IMR-90 (cell line): ENCODE measurements at places on chromosomes 6 and 20. TPM values are rescaled to one million over a fixed set of nuclear protein-coding genes. Genes with fewer than 3 reads are reported as not detected.

DNA sequence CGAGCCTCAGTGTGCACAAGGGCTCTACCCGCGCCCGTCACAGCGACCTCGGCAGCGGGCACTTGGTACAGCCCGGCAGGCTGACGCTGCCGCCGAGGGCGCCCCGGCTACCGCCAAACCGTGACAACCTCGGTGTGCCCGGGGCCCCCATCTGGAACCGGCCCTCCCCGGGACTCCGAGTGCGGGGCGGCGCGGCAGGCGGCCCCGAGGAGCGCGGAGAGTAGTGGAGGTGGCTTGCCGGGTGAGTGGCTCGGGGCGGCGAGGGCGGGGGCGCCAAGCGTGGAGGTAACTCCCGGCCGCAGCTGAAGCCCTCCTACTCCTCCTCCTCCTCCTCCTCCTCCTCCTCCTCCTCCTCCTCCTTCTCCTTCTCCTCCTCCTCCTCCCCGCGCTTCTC lies at the start of gene ISM1:
TSS of gene ISM1 (plus strand) at position 371 of the 394 bp plus-strand sequence. CDS start 503 bp downstream, outside the sequence.
- H3K27me3 ChIP-seq: peaks cover 50% of the 10 kb centered on the region
- H3K27ac ChIP-seq: no peak within 1 kb of the TSS
- H3K36me3 ChIP-seq: no peaks in the 10 kb centered on the region
- peak within 1 kb of the TSS; percentile 34 for H3K4me3 ChIP-seq
- DNase-seq: no peak
- H3K4me1 ChIP-seq: no peaks in the 10 kb centered on the region; the same call in 1 of the 2 replicates

GRCh38 chr20:46752728-46753127 lies 43.3 kb downstream of the SLC2A10 start:
- H3K4me1 ChIP-seq: no peaks in the 10 kb centered on the region
- H3K4me3 ChIP-seq: no peak overlapping the region
- no peak overlapping the region for H3K27ac ChIP-seq
- no peaks in the 10 kb centered on the region for H3K36me3 ChIP-seq
- H3K27me3 ChIP-seq: no peaks in the 10 kb centered on the region

GRCh38 chr20:20241976-20242375 lies 125.9 kb upstream of the INSM1 start:
- H3K27ac ChIP-seq: no peak overlapping the region
- no peaks in the 10 kb centered on the region; the same call in 1 of the 2 replicates for H3K27me3 ChIP-seq
- DNase-seq: no peak
- H3K4me3 ChIP-seq: no peak overlapping the region
- H3K4me1 ChIP-seq: no peaks in the 10 kb centered on the region
- no peaks in the 10 kb centered on the region for H3K36me3 ChIP-seq

DNA sequence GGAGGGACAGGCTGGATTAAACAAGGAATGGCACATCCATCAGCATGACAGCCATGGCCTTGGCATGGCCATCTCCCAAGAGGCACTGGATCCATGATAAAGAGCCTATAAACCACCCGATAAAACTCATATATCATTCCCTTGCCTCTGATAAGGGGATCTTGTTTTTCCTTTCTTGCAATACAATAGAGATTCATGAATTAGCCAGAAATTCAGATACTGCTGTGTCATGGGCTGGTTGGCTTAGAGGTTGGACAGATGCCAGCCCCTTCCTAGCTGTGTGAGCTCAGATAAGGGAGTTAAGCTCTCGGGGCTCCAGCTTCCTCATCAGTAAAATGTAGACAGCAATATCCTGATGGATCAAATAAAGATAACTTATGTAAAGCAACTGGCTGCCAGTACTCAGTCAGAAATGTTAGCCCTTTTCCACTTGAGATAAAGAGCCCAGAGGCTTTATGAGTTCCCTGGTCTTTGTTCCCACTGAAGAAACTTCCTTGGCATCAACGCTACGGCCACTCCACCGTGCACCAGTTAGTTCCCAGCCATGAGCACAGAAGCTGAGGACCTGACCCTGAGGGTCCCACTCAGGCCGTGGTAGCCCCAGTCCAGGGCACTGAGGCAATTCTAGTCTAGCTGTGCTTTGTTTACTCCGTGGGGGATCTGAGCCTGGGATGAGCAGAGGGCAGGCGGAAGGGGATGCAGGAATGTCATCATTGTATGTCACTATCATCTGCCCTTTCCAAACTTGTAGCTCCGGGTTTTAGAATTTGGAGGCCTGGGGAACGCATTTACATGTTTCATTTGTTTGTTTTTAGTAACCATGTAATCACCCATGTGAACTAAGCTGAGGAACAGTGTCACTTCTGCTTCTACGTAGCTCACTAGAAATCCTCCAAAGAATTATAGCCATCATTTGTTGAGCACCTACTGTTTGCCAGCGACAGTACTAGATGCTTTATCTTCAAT lies 67.2 kb upstream of the TBC1D7 start:
- H3K4me1 ChIP-seq: peaks cover 8% of the 10 kb centered on the region
- no peak overlapping the region for H3K4me3 ChIP-seq
- peak; percentile 83 for DNase-seq
- H3K27ac ChIP-seq: peak overlapping the region; percentile 71; the same call in 1 of the 2 replicates

GRCh38 chr6:93365445-93365844 lies 53.9 kb downstream of the EPHA7 start:
- H3K4me3 ChIP-seq: no peak overlapping the region
- no peak overlapping the region for H3K27ac ChIP-seq
- DNase-seq: no peak
- no peaks in the 10 kb centered on the region for H3K4me1 ChIP-seq

DNA sequence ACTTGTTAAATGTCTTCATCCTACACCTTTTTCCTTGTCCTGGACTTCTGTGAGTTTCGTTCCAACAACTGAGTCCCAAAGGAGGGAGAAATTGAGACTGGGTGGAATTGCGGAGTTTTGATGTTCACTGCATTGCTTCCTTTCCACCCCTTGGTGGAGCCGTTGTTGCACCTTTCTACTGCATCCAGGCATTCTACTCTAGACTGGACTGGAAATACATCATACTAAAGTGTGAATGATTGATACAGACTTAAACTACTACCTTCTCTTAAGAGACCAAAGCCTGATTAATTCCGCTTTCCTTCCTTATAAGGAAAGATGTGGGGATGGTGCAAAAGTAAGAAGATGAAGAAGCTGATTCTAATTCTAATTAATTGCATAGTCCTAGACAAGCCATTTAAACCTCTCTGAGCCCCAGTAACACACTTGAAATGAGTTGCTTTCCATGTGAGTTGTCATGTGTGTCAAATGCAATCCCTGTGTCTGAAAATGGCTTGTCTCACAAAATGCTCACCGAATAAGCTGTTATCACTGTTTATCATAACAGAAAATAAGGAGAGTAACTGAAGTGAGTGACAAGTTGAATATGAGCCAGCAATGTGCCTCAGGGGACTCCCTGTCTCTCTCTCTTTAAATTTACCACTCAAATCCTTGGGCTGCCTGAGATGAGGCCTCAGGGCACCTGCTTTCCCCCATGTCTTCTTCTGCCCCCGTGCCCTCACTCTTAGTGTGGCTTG lies 338.3 kb upstream of the CHD6 start:
- H3K36me3 ChIP-seq: no peaks in the 10 kb centered on the region
- no peak overlapping the region for H3K4me3 ChIP-seq
- no peak overlapping the region for H3K27ac ChIP-seq
- H3K4me1 ChIP-seq: no peaks in the 10 kb centered on the region

Gene LTB
- total RNA-seq: not detected in 2 replicates

Gene NFATC2
- 0.18 and 0.28 TPM in 2 replicates for total RNA-seq

DNA sequence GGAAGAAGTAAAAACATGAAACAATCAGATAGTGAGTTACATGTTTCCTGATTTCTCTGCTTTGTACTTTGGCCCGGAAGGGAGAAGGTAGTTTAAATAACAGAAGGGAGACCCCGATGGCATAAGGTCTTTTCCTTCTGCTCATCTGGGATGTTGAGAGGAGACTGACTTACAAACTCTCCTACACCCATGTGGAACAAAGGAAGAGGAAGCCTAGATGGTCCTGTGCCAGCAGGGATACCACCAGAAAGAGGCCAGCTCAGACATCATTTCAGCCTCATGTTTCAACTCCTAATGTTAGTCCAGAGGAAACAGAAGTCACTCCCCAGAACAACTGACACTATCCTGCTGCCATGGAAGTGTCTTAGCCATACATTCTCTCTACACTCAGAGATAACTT lies 250.7 kb upstream of the NOX3 start:
- no peaks in the 10 kb centered on the region for H3K4me1 ChIP-seq
- H3K36me3 ChIP-seq: no peaks in the 10 kb centered on the region
- H3K27me3 ChIP-seq: no peaks in the 10 kb centered on the region
- no peak for DNase-seq
- no peak overlapping the region for H3K4me3 ChIP-seq

GRCh38 chr6:156919370-156919769 lies 142.2 kb downstream of the ARID1B start:
- H3K4me1 ChIP-seq: peaks cover 10% of the 10 kb centered on the region
- no peak overlapping the region for H3K4me3 ChIP-seq
- peaks cover 2% of the 10 kb centered on the region; the same call in 1 of the 2 replicates for H3K36me3 ChIP-seq
- H3K27me3 ChIP-seq: no peaks in the 10 kb centered on the region

GRCh38 chr6:38867726-38868125 lies 152.6 kb downstream of the DNAH8 start:
- H3K4me3 ChIP-seq: no peak overlapping the region
- H3K4me1 ChIP-seq: no peaks in the 10 kb centered on the region
- no peaks in the 10 kb centered on the region for H3K27me3 ChIP-seq
- H3K27ac ChIP-seq: no peak overlapping the region
- no peak for DNase-seq
- H3K36me3 ChIP-seq: no peaks in the 10 kb centered on the region

- no peak overlapping the region for H3K4me3 ChIP-seq
- no peak for DNase-seq
- no peaks in the 10 kb centered on the region for H3K4me1 ChIP-seq
- H3K27ac ChIP-seq: no peak overlapping the region
- no peaks in the 10 kb centered on the region for H3K36me3 ChIP-seq
Measured at GRCh38 chr6:155582016-155582991, 126.7 kb upstream of the NOX3 start.

GRCh38 chr6:4413073-4413472 lies 277.7 kb upstream of the ECI2 start:
- H3K4me3 ChIP-seq: no peak overlapping the region
- H3K27me3 ChIP-seq: no peaks in the 10 kb centered on the region
- H3K4me1 ChIP-seq: no peaks in the 10 kb centered on the region
- H3K27ac ChIP-seq: no peak overlapping the region
- no peaks in the 10 kb centered on the region for H3K36me3 ChIP-seq
